ENCODE measurements at places on chromosomes 5 and 9.
A peak's percentile ranks its signal among the peaks of the same experiment; 100 is the strongest.

GRCh38 chr9:1300941-1301340, 250.8 kb downstream of the DMRT2 start:
- DNase-seq, result no peak

- DNase-seq, result peak; percentile 84
These were observed at the start of gene FAM151B for GRCh38 chr5:80487829-80488721. FAM151B (plus strand) TSS chr5:80488100; CDS start chr5:80488124, 24 bp downstream.

DNA sequence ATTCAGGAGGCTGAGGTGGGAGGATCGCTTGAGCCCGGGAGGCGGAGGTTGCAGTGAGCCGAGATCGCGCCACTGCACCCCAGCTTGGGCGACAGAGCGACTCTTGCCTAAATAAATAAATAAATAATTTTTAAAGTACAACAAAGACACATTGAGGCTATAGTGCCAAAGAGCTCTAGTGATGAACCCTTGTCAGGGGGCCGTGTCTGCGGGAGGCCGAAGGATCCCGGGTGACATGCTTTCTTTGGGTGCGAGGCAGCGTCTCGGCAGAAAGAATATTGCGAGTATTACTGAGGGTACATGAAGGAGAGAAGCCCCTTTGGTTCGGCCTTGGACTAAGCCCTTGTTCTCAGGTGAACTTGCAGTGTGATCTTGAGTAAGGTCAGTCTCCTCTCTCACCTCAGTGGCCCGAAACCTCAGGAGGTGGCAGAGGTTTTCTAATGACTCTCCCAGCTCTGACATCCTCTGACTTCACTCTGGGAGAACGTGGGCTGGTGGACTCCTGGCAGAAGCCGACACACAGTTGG, 397 bp upstream of the RECK start:
- DNase-seq, result no peak

- peak; percentile 32 for DNase-seq
These were observed 518 bp downstream of the ERBIN start for GRCh38 chr5:65926893-65927292.

DNA sequence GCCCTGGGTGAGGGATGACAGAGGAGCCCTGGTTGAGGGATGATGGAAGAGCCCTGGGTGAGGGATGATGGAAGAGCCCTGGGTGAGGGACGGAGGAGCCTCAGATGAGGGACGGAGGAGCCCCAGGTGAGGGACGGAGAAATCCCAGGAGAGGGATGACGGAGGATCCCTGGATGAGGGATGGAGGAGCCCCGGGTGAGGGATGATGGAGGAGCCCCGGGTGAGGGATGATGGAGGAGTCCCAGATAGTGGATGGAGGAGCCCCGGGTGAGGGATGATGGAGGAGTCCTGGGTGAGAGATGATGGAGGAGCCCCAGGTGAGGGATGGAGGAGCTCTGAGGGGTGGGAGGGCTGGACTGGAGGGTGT, 10.9 kb downstream of the PHF2 start:
- DNase-seq, result no peak

GRCh38 chr5:167839065-167839464, 452.4 kb upstream of the WWC1 start:
- DNase-seq, result no peak

GRCh38 chr5:164394686-164395194, 889.3 kb downstream of the MAT2B start:
- no peak for DNase-seq

- no peak for DNase-seq
These were observed 9.1 kb downstream of the NOTCH1 start for GRCh38 chr9:136536721-136537241.

GRCh38 chr5:75364571-75365280, 27.7 kb downstream of the HMGCR start:
- DNase-seq, result no peak

DNA sequence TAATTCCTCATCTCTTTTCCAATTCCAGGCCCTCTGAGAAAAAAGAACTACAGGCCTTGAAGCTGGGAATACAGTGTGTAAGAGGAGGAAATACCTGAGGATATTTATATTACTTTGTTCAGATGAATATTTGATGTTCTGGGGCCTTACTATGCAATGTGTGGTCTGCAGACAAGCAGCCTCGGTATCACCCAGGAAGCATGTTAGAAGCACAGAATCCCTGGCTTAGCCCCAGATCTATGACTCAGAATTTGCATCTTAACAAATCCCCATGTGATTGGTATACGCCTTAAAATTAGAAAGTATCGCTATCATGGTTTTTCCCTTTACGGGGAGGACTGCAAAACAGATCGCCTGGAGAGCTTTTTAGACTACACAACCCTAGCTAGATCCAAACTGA, 121.0 kb downstream of the JAKMIP2 start:
- DNase-seq, result no peak
